PC-3 (cell line): ENCODE measurements at places on chromosomes 2 and 18.

DNA sequence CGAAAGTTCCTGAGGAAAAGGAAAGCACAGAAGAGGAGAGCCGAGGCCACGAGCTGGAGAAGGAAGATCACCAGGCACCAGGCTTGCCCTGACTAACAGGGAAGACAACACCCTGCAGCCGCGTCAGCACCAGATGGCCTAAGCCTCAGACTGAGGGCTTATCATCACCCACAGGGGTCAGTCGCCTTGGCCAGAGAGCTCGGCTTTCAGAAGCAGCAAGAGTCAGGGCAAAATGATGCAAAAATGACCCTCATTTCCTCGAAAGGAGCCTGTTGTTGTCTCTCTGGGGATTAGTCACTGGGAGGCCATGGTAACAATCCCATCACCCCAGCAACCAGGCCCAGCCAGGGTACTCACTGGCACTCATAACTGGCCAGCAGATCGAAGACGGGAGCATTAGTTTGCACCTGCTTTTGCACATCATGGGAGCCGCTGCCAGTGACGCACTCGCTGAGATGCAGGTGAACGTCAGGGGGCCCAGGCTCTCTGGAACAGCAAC, 42.7 kb upstream of the ZFP36L2 start:
- no peak for DNase-seq

DNA sequence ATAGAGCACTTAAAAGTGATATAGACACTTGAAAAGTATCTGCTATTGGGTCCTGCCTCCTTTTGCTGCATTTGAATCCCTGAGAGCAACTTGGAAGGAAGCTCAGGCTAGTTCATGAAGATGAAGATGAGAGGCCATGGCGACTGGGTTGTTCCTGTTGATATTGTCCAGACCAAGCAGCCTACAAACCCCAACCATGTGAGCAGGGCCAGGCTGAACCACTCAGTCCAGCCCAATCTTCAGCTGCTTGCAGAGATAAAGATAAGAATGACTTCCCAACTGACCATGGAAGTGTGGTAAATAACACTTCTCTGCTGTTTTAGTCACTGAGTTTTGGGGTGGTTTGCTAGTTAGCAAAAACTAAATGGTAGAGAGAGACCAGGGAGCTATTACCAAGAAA, 417.6 kb downstream of the SOX11 start:
- no peak for DNase-seq

DNA sequence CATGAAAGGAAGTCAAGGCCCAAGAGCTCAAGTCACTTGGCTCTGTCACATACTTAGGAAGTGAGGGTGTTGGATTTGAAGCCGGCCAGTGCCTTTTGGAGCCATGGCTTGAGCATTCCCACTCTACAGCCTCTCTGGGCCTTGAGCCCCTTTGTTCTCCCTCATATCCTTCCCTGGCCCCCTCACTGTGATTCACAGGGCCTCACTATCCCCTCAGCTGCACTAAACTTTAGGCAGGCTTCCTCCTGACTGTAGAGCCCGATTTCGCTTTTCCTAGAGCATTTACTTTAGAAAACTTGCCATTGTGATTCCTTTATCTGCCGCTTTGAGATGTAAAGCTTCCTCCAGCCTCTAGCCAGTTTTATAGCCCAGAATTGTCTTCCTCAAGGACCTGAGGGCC, 107.6 kb downstream of the FBXO15 start:
- DNase-seq, result no peak

DNA sequence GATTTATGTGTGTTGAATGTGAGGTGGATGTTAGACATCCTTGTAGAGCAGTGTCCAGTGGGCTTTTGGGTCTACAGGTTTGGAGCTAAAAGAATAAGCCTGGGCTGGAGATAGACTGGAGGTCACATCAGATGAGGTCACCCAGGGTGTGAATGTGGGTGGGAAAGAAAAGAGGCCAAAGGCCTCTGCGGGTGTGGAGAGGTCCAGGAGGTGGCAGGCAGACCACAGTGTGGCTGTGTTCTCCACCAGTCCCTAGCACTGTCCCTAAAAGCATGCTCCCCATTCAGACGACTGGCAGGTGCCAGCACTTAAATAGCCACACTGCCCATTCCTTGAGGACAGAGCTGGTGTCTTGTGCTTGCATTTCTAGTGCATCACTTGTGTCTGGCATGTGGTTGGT, 4.1 kb downstream of the ATG4B start:
- no peak for DNase-seq

- DNase-seq, result no peak
Observed at GRCh38 chr2:239666855-239667376, 266.1 kb upstream of the HDAC4 start.

GRCh38 chr18:73261923-73262322, 394.1 kb upstream of the NETO1 start:
- no peak for DNase-seq

GRCh38 chr18:24397694-24398368, at the start of gene OSBPL1A:
Gene OSBPL1A, minus strand, starts transcription at chr18:24397824. Its CDS starts 20,291 bp downstream, at chr18:24377533.
- DNase-seq, result peak; percentile 93

DNA sequence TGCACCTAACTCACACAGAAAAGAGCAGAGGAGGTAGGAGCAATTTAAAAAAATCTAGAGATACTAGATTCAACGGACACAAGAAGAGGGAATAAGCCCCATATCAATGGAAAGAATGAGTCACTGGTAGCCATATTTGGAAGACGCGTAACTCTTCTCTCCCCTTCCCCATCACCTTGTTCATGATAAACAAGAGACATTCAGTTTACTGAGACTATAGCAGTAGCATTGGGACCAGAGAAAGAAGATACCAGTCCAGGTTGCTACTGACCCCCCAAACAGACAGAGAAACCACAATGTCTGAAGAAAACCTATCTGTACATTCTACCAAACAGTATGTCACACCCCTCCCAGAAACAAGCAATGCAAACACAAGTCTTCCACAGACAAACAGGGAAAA, 81.1 kb downstream of the SLC66A3 start:
- DNase-seq, result no peak

GRCh38 chr2:25256488-25256875, 85.2 kb downstream of the DNMT3A start:
- no peak for DNase-seq

DNA sequence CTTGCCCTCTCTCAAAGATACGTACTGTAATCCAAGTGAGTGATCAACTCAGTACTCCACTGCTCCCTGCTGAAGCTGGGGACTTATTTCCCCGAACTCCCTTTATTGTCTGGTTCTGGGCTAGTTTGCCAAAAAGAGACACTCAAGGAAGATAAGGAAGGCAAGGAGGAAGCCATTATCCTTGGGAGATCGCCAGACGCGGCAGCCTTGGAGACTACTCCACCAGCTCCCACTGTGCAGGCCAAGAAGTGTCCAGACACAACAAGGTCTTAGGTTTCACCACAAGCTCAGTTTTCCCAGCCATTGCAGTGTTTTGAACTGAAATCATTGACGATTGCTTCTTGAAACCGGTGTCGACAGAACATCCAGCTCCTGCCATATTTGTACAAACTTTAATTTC, 439.6 kb upstream of the UBE2E3 start:
- DNase-seq, result no peak

DNA sequence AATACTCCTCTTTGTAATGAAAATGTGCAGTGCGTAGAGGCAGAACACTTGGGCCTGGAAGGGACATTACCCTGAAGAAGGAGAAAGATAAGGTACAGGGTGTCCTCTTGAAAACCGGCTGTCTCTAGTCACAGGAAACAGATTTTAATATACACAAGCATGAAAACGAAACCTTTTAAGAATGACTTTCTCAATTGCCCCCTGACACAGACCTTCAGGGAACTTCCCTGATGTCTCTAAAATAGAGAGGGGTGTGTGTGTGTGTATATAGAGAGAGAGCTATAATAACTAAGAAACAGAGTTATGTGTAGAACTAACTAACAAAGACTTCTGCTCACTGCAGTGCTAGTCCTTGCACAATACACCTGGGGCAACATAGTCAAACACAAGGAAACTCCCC, 780.0 kb downstream of the CNTNAP5 start:
- no peak for DNase-seq

GRCh38 chr18:73446502-73446901, 578.7 kb upstream of the NETO1 start:
- peak; percentile 46 for DNase-seq

GRCh38 chr2:3195641-3196476, 181.8 kb downstream of the EIPR1 start:
- no peak for DNase-seq

GRCh38 chr2:69046221-69046662, 33.3 kb downstream of the ANTXR1 start:
- peak; percentile 85 for DNase-seq

- peak; percentile 47 for DNase-seq
Observed at GRCh38 chr2:219570194-219570923, 980 bp downstream of the OBSL1 start.

DNA sequence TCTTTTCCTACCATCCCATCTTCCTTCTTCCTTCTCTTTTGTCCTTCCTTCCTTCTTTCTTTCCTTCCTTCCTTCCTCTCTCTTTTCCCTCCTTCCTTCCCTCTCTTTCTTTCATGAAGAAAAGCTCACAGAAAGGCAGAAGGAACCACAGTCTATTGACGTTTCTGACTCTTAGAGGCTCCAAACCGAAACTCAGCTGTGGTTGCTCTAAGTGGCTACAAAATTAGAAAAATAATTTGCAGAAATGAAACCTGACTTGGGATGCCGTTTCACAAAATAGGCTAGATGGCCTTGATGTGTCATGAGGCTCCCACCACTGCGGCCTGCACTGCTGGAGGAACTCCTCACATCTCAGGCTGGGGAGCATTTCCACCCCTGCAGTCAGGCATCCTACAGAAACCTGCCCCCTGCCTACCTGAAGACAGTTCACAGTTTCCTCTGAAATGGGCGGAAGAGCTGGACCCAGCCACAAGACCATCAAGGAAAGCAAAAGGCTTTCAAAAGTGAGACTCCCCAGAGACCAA, 165.6 kb downstream of the SMAD7 start:
- no peak for DNase-seq

DNA sequence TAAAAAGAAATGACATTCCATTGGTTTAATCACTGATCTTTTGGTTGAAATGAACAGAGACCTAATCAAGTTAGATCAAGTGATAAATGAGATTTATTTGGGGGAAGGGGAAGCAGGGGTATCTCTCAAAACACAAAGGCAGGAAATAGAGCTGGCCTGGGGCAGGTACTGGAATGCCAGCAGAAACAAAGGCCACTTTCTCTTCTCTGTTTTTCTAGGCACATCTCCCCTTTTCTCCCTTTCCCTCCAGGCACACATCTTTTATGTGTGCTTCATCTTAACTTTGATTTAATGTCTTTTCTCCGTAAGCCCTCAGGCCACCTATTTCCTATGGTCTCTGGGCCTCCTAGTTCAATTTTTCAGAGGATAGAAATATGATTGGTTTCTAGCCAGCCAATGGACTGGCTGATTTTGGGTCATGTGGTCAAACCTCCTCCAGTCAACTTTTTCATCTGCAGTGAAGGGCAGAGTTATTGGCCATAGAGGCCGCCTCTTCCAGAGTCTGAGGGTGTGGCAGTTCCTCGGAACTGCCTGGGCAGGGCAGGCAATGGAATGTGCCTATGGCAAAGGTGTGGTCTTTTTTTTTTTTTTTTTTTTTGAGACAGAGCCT, 58.9 kb upstream of the FAM136A start:
- DNase-seq, result peak; percentile 93

DNA sequence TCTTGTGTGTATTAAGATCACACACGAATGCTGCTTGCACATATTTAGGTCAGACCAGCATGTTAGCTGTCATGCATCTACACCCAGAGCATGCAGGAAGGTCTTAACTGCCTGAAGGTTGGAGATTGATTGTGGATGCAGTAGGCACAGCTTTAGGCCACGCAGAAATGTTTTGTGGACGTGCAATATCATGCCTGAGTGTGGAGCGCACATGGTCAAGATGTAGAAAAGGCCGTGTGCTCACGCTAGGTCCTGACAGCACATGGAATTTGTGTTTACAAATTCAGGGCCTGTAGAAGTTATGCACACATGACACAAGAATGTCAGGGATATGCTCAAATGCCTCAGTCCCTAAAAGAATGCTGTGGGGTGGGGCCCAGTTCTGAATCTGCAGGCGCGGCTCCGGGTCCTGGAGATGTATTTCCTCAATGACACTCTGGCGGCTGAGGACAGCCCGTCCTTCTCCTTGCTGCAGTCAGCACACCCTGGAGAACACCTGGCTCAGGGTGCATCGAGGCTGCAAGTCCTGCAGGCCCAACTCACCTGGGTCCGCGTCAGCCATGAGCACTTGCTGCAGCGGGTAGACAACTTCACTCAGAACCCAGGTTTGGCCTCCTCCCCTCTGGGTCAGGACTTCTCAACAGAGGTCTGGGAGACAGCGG, 27.9 kb downstream of the MARCO start:
- no peak for DNase-seq

DNA sequence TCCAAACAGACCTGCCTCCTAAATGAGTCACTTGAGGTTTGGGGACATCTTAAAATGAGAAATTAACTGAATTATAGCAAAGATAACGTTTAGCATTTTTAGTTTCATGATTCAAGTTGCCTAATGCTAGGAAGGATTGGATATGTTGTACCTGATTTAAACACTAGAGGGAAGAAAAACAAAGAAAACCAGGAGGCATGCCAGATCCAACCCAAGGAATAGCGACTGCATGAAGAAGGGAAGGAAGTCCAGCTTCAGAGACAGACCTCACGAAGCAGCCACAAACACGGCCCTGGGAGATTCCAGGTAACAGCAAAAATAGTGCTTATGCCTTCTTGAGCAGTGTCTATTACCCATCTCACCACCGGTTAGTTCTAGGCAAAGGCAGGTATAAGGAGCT, 499.9 kb upstream of the SPHKAP start:
- peak; percentile 66 for DNase-seq

- peak; percentile 65 for DNase-seq
Observed at GRCh38 chr2:62461707-62462106, 44.3 kb downstream of the TMEM17 start.

DNA sequence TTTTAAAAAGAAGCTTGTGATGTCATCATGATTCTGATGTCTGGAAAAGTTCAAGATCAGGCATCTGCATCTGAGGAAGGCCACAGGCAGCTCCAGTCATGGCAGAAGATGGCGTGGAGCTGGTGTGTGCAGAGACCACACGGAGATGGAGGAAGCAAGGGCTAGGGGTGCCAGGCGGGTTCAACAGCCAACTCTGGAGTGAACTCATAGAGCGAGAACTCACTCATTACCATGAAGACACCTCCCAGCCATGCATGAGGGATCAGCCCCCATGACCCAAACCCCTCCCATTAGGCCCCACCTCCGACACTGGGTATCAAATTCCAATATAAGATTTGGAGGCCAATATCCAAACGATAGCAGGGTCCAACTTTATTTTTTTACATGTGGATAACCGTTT, 61.6 kb downstream of the KCNG2 start:
- DNase-seq, result no peak

GRCh38 chr2:10486601-10487079, 38.5 kb upstream of the ODC1 start:
- DNase-seq, result no peak

DNA sequence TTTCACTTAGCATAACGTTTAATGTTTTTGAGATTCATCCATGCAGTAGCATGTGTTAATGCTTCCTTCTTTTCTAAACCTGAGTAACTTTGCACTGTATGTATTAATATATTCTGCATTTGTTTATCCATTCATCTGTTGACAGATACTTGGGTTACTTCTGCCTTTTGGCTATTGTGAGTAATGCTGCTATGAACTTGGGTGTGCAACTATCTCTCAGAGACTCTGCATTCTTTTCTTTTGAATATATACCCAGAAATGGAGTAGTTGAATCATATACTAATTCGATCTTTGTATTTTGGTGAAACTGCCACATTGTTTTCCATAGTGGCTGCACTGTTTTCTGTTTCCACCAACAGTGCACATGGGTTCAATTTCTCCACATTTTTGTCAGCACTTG, 128.3 kb downstream of the SH3BP4 start:
- peak; percentile 71 for DNase-seq
